ENCODE measurements at places on chromosomes 1 and 21.

DNA sequence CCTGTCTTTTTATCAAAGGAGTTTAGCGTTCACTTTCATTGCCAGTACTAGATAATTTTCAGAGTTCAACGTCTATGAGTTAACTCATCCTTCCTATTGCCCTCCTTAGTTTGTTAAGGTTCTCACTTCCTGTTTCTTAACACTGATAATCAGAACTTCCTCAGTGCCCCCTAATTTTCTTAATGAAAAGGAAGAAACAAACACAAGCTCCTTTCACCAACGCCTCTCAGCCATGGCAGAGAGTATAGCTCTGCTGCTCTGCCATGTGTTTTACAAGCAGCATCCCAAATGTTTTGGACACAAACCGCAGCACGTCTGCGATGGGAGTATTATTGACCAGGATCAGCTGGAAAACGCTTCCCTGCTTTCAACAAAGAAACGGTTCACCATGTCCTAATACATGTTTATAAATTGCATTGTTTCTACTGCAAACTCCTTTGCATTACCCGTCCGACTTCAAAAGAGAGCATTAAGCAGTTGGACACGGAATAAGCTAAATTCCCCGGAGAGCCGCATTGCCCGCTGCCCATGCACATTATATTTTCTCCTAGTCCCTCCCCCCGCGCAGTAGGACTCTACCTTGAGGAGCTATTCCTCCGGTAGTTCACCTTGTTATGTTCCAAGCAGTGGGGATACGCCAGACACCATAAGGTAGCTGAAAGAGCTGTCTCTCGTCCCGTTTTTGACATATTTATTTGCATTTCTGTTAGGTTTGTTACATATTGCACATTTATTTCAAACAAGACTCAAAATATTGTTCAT lies 561 bp downstream of the OLFM3 start:
- no peak overlapping the region for H3K27ac ChIP-seq
- peaks cover 6% of the 10 kb centered on the region for H3K4me1 ChIP-seq
- peak; percentile 40 for DNase-seq
- peak overlapping the region; percentile 66 for H3K4me3 ChIP-seq
- H3K27me3 ChIP-seq: peaks cover 20% of the 10 kb centered on the region
- H3K36me3 ChIP-seq: no peaks in the 10 kb centered on the region

DNA sequence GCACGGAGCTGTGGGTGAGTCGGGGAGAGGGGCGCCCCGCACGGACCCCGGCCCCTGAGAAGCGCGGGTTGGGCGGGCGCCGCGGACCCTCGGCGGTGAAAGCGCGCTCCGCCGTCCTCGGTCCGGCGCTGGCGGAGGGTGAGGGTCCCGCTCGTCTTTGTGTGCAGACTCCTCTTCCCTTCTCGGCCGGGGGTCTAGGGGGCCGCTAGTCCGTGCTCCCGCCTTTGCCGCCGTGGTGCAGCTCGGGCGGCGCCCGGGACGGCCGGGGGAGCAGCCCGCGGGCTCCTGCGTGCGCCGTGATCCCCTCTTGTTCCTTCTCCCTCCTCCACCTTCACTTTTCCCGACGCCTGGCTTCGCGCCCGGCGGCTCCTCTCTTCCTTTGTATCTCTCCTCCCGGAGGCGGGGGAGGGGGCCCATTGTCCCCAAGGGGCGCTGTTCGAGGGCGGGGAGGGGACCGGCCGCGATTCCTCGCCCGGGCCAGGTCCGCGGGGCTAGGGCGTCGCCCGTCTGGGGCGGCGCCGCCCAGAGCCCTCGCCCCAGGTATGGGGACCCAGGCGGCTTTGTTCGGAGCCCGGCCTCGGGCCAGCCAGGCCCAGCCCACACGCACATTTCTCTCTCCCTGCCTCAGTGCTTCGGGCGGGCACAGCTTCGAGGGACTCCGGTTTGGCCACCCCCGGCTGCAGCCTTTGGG lies 519 bp downstream of the FNBP1L start:
- H3K4me1 ChIP-seq: peaks cover 27% of the 10 kb centered on the region
- peak overlapping the region; percentile 96 for H3K4me3 ChIP-seq
- peak; percentile 90 for DNase-seq

GRCh38 chr1:9068981-9069325 lies 482 bp downstream of the SLC2A5 start:
- H3K4me1 ChIP-seq: peaks cover 25% of the 10 kb centered on the region
- no peaks in the 10 kb centered on the region for H3K36me3 ChIP-seq
- H3K4me3 ChIP-seq: no peak overlapping the region

DNA sequence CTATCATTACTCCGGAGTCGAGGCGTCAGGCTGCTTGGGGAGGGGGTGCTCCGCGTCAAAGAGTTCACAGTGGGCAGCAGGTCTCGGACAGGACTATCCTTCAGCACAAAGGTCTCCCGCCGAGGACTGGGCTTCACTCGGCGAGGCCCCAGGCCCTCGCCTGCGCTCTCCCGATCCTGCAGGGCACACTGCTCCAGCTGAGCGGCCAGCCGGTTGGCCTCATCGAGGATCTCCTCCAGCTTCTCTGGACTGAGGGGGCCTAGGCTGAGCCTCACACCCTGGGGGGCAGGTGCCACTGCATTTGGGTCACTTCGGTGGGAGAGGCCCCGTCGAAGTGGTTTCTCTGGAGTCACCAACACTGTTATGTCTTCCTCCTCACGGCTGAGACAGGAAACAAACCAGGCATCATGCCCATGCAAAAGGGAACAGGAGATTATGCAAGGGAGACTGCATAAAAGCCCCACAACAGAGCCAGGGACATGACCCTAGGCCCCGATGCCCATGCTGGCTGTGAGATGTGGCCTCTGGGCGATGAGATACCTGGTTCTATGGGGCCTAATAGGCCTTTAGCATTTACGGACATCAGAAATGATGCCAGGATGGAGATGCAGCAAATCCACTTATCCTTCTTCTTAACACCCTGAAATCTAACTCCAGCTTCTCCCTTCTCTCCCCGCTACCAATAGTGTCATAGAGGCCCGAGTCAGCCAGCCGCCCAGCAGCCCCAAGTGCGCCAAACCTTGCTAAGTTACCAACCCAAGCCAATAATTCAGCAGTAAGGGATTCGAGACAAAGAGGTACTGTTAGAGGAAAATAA lies 1.1 kb downstream of the PSRC1 start:
- H3K4me1 ChIP-seq: peaks cover 17% of the 10 kb centered on the region
- peak overlapping the region; percentile 70 for H3K4me3 ChIP-seq
- H3K36me3 ChIP-seq: no peaks in the 10 kb centered on the region
- no peak overlapping the region for H3K27ac ChIP-seq
- no peaks in the 10 kb centered on the region for H3K27me3 ChIP-seq
- no peak for DNase-seq

DNA sequence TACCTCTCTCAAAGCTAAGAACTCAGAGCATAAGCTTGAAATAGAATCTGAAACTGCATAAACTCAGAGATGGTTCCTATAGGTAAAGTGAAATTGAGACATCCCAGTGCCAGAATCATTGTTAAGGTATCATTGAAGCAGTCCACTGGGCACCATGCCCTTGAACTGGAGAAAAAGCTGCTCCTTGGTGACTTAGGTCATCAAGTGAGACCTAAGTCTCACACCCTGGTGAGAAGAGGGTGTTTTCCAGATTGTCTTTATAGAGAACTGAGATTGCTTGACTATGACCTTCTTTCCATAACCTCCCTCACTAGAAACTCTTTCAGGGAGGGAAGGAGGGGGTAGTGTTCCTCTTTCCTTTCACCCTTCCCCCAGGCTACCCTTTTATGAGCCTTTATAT lies 9.4 kb upstream of the ATP6V1G3 start:
- no peaks in the 10 kb centered on the region for H3K36me3 ChIP-seq
- DNase-seq: no peak
- H3K4me3 ChIP-seq: no peak overlapping the region
- no peak overlapping the region for H3K27ac ChIP-seq
